Activated gamma-delta T cell (primary cell): ENCODE measurements at places on chromosomes 11 and 22.

DNA sequence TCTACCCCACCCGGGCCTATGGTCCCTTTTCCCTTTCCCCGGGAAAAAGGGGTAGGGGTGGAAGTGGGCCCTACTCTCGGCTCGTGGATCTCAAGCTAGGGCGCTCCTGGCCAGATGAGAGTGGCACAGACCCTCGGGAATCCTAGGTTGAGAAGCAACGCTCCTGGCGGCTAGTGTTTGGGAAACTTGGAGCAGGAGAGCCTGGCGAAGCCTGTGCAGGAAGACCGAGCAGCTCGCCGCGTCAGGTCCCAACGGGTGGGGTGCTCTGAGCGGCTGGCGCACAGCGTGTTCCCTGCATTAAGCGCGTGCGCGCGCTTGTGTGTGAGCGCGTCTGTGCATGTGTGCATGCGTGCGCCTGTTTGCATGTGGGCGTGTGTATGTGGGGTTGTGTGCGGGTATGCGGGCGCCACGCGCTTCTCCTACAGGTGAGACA lies 7.1 kb upstream of the FLI1 start:
- DNase-seq: peak; percentile 26

GRCh38 chr11:112651386-112651785 lies 309.8 kb upstream of the NCAM1 start:
- no peak for DNase-seq

- no peak for DNase-seq
Observed at GRCh38 chr11:59413646-59414045, 12.6 kb downstream of the OR5A2 start.

DNA sequence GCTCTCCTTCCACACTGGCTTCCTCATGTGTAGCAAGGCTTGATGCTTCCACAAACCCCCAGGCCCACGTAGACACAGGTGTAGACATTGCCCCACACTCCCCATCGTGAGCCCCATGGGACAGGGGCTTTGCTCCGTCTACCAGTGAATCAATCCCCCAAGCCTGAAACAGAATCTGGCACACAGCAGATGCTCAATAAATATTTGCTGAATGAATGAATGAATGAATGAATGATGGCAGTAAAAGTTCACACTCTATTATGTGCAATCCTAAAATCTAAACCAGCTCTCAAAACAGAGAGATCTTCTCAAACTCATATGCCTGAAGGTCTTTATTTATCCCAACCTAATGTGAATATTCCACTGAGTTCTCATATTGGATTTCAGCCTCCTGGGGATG lies 69.9 kb downstream of the MN1 start:
- no peak for DNase-seq

GRCh38 chr22:23117891-23118646 lies 23.7 kb downstream of the RSPH14 start:
- DNase-seq: no peak
